ENCODE measurements at places on chromosomes 1 and 21.
A peak's percentile ranks its signal among the peaks of the same experiment; 100 is the strongest.

GRCh38 chr1:9150582-9151327, 21.9 kb upstream of the GPR157 start:
- peak; percentile 20 for DNase-seq

- DNase-seq, result no peak
Observed at GRCh38 chr1:108000620-108001111, 35.7 kb upstream of the VAV3 start.

- no peak for DNase-seq
Observed at GRCh38 chr1:58815069-58815685, 31.3 kb upstream of the JUN start.

GRCh38 chr21:14870853-14871149, 194.0 kb downstream of the NRIP1 start:
- DNase-seq, result no peak

GRCh38 chr1:43867976-43868740, 65.4 kb upstream of the ARTN start:
- DNase-seq, result no peak

GRCh38 chr1:239803781-239804180, 287.9 kb upstream of the FMN2 start:
- DNase-seq, result no peak

GRCh38 chr21:39406065-39406464, 39.5 kb downstream of the LCA5L start:
- DNase-seq, result no peak

DNA sequence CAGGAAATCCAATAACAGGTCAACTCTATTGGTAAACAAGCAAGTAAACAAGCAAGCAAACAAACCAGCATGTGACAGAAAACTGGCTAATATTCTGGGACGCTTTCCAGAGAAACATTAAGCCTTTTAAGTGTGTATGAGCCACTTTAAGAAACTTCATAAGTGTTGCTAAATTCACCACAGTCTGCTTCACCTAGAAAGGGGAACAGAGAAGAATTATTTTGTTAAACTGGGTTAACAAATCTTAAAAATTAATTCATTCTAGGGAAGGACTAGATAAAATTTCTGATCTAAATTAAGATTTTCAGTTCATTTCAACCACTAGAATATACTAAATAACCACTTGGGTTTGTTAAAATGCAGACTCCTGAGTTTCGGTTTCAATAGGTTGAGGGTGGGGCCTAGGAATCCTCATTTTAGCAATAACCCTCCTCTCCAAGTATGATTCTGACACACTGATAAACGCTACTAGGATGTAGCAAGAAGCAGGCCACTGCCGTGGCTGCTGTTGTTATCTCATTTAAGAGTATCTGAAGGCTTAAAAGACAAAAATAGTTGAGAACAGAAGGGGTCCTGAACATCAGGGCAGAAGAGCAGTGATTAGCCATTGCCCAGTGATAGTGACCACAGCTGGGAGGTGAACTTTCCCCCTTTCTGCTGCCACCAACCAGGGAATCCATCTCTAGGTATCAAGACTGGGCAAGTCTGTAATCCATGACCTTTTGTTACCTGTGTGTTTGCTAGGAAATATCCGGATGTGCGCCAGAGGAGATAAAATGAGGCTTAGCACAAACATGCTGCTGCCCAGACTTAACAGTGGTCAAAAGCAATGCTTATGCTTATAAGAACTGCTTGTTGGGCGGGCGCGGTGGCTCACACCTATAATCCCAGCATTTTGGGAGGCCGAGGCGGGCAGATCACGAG, 11.2 kb downstream of the CREG1 start:
- no peak for DNase-seq

GRCh38 chr1:59340411-59341307, 43.8 kb downstream of the FGGY start:
- DNase-seq, result no peak

DNA sequence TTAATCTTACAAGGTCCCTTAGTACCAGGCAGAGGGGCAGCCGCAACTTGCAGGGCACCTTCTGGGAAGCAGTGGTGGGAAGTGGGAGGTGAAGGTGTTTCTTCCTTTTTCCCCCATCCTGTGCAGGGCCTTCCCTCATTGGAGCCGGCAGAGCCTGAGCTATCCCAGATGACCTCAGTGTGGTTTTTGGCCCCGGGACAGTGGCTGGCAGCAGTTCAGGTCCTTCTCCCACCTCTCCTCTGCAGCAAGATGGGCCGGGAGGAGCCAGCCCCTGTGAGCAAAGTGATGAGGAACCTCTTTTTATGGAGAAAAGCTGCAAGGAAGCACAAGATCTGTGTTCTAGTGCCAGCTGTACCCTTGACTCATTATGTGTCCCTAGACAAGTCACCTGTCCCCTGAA, 6.8 kb downstream of the PFKFB2 start:
- no peak for DNase-seq

- DNase-seq, result no peak
Observed at GRCh38 chr1:32886004-32886827, at the start of gene HPCA. Gene HPCA (plus strand): TSS chr1:32886491. CDS start chr1:32888899, 2,408 bp downstream.

DNA sequence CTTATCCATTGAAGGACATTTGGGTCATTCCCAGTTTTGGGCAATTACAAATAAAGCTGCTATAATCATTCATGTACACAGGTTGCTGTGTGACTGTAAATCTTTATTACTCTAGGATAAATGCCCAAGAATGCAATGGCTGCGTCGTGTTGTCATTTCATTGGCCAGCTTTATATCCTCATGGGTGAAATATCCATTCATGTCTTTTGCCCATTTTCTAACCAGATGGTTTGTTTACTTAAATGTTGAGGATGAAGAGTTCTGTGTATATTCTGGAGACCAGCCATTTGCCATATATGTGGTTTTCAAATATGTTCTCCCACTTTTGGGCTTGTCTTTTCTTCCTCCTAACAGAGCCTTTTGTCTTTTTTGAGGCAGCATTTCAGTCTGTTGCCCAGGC, 25.3 kb downstream of the TRIM11 start:
- no peak for DNase-seq

DNA sequence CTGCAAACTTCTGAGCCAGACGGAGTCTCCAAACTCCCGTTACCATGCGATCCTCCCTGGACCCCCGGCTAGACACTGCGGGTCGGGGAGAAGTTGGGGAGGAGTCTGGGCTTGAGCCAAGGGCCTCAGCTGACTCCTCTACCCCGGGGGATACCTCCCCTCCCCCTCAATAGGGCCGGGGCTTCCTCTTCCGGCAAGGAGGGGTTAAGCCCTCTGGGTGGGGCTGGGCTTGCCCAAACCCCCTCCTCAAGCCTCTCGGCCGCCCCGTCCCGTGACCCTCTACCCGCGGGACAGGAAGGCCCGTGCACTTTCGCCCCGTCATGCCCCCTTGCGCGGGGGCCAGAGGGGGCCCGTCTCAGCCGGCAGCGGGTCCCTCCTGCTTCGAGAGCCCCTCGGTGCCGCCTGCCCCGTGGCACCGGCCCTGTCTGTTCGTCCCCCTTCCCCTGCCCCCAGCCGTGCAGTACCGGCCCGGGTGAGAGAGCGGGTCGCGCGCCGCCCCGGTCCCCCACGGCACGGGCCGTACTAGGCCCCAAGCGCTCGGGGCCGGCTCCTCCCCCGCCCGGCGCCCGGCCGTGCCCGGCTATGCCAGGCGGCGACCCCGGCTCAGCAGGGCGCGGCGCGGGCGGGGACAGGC, 652 bp downstream of the ARL8A start:
- no peak for DNase-seq

DNA sequence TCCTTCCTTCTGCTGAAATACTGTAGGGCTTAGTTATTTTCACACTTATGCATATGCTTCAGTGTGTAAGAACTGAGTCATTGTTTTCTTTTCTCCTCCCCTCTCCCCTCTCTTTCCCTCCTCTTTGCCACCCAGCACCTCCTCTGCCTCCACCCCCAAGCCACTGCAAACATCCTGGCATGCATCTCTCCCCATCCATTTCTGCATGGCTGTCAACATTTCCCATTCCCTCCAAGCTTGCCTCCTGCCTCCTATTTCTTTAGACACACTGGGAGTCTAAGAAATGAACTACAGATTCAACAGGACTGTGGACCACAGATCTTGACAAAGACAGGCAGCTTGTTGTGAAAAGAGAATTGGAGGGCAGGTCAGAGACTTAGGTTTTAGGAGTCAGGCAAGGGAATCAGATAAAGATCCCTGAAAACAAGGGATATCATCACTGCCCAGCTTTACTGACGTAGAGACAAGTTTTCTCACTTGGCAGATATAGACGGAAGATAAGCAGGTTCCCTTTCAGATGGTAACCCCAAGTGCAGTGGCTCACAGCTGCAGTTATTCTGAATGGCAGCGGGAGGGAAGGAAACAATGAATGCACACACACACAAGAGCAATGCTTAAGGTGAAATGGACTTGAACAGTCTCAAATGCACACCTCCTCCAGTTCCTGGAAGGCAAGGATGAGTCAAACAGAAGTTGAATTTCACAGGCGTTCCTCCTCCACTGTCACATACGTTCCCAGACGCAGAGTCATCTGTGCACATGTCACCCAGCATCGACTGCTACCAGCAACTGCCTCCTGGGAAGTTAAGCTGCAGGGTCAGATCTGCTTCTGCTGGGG, 56.1 kb downstream of the HIVEP3 start:
- no peak for DNase-seq

GRCh38 chr1:227913396-227913763, 34.4 kb downstream of the WNT9A start:
- no peak for DNase-seq

GRCh38 chr1:235735621-235736020, 86.0 kb upstream of the GNG4 start:
- no peak for DNase-seq

GRCh38 chr21:21612466-21612865, 614.3 kb downstream of the NCAM2 start:
- DNase-seq, result no peak

DNA sequence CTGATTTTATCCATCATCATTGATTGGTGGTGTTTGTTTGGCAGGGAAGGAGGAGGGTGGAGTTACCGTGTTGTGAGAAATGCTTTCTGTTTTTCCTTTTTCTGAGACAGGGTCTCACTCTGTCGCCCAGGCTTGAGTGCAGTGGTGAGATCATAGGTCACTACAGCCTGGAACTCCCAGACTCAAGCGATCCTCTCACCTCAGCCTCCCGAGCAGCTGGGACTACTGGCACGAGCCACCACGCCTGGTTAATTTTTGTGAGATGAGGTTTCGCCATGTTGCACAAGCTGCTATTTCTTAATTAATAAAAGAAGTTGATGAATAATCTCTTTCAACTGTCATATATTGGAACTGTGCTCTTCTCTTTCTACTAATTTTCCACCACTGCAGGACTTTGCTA, 44.3 kb downstream of the HUNK start:
- DNase-seq, result no peak

All from hypothalamus (tissue), 51 donors.